ENCODE measurements at places on chromosomes 4 and X. TPM values are rescaled to one million over a fixed set of nuclear protein-coding genes. Genes with fewer than 3 reads are reported as not detected.

The PALLD gene
- not detected for total RNA-seq

The HMGN5 gene
- total RNA-seq: 0.37 TPM

The C1QTNF7 gene
- not detected for total RNA-seq

The ZNF718 gene
- total RNA-seq: 18.0 TPM

The NAA11 gene
- total RNA-seq: not detected

The GCNA gene
- 5.6 TPM for total RNA-seq

The ELOVL6 gene
- 0.22 TPM for total RNA-seq

The PF4V1 gene
- not detected for total RNA-seq

The SLIT2 gene
- total RNA-seq: not detected

The GC gene
- not detected for total RNA-seq

The FAT1 gene
- 0.07 TPM for total RNA-seq

DNA sequence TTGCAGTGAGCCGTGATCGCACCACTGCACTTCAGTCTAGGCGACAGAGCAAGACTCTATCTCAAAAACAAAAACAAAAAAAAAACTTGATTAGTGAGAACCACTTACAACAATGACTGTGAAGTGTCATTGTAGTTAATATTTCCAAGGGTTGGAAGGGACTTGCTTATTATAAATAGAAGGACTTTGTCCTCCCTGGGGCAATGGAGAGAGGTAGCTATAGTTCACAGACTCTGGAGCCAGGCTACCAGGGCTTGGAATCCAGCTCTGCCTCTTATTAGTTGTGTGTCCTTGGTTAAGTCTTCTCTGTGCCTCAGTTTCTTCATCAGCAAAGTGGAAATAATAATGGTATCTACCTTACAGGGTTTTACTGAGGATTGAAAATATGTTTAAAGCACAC, 51.6 kb downstream of the TMEM150C start:
- DNase-seq: no peak
- H3K4me1 ChIP-seq: no peaks in the 10 kb centered on the region
- no peak overlapping the region for H3K27ac ChIP-seq
- H3K4me3 ChIP-seq: no peak overlapping the region
- no peaks in the 10 kb centered on the region for H3K36me3 ChIP-seq

DNA sequence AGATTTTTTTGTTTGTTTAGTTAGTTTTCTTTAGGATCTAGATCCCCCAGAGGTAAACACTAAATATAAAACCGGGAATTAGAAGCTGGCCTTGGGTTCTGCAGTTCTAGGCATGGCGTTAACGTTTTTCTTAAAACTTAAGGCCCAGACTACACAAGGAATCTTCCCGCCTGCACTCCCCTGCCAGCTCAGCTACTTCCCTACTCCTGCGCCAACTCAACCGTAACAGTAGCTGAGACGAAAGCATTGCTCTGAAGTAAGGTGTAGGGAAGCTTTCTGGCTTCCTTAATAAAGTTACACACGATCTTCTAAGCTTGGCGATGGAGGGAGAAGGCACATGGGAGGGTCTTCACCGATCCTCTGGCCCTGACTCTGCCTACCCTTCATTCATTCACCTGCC, 37.1 kb downstream of the CPE start:
- H3K36me3 ChIP-seq: no peaks in the 10 kb centered on the region
- DNase-seq: no peak
- no peak overlapping the region for H3K27ac ChIP-seq
- no peak overlapping the region for H3K4me3 ChIP-seq

DNA sequence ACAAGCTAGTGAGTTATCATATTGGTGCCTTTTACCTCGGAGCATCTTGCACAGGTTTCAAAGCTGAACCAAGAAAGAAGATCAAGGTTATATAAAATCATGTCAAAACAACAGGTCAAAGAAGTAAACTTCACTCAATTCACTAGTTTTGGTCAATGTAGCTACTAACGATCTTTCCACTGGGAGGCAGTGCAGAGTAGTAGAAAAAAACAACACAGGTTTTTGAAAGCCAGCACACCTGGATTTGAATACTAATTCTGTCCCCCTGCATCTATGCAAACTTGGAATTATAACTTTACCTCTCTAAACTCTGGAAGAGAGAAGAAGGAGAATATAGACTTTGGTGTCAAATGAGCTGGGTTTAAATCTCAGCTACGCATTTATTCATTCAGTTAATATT, 266.1 kb downstream of the GRIA3 start:
- no peak for DNase-seq
- no peaks in the 10 kb centered on the region for H3K4me1 ChIP-seq

DNA sequence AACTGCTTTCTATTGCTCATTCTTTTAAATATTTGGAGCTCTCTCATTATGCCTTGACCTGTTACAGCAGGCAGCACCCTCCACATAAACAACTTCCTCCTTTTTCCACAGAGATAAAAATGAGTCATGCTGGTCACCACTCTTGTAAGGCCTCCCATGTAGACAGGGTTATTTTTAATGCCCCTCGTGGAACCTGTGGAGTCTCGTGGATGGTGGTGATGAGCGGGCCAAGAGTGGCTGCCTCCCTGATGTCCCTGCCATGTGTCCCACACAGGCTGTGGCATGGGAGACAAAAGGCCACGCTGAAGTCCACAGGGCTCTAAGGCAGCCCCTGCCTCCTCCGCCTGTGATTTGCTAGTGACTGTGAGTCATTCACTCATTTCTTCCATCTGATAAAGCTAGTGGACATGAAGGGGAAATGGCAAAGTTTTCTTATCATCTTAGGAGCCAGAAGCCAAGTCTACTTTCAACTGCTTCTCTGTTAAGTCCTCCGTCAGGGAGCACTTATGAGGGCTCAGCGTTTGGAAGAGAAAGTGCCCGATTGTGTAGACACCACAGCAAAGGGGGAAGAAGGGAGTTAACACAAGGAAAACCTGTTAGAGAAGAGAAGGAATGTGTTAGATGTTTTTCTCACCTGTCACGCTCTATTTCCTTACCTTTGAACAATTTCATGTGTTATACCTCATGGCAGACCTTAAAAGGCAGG, 121.6 kb upstream of the FAT1 start:
- no peaks in the 10 kb centered on the region for H3K27me3 ChIP-seq
- H3K36me3 ChIP-seq: no peaks in the 10 kb centered on the region
- no peak overlapping the region for H3K27ac ChIP-seq

DNA sequence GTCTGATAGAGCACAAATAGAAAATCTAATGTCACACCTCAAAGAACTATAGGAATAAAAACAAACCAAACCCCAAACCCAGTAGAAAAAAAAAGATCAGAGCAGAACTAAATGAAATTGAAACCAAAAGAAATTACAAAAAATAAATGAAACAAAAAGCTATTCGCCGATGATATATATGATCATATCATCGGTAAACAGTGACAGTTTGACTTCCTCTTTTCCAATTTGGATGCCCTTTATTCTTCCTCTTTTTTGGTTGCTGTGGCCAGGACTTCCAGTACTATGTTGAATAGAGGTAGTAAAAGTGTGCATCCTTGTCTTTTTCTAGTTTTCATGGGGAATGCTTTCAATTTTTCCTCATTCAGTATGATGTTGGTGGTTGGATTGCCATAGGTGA, 215.3 kb upstream of the AR start:
- H3K4me1 ChIP-seq: no peaks in the 10 kb centered on the region
- no peak for DNase-seq
- no peak overlapping the region for H3K4me3 ChIP-seq
- no peaks in the 10 kb centered on the region for H3K27me3 ChIP-seq
- H3K27ac ChIP-seq: no peak overlapping the region

- peaks cover 6% of the 10 kb centered on the region for H3K36me3 ChIP-seq
- no peaks in the 10 kb centered on the region for H3K27me3 ChIP-seq
- peaks cover 10% of the 10 kb centered on the region for H3K4me1 ChIP-seq
Observed at GRCh38 chr4:150822407-150822806, 192.7 kb downstream of the LRBA start.

DNA sequence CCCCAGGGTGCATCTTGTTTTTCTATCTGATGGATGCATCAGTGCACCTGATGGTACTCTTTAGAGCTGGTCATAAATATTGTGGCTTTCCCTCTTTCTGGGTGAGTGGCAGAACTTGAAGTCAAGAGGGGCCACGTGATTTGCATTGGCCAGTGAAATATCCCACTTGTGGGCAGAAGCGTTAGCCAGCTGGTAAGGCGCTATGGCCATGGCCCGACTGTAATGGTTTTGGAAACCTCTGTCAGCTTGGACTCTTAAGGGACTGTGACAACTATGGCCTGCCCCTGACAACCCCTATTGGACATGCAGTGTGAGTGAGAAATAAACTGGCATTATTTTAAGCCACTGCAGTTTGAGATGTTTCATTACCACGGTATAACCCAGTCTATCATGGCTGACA, 72.8 kb downstream of the SEL1L3 start:
- H3K27me3 ChIP-seq: no peaks in the 10 kb centered on the region
- H3K36me3 ChIP-seq: peaks cover 93% of the 10 kb centered on the region
- H3K4me1 ChIP-seq: no peaks in the 10 kb centered on the region
- H3K4me3 ChIP-seq: no peak overlapping the region
- no peak for DNase-seq

DNA sequence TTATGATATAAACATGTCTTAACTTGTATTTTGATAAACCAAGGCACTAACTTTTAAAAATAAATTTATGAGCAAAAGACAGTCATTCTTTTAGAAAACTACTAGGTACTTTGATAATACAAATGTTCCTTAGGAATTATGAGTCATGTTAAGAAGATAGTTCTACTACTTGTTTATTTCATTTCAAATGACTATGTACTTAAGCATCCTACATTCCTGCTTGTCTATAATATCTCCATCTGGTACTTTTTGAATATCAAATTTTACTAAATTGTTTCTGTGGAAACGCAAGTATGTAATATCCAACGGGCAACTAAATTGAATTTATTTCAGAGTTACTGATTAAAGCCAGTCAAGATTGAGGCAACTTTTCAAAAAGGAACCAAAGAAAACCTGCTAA, 61.8 kb downstream of the CAMK2D start:
- H3K4me1 ChIP-seq: peaks cover 14% of the 10 kb centered on the region
- no peak overlapping the region for H3K27ac ChIP-seq
- no peak overlapping the region for H3K4me3 ChIP-seq
- no peaks in the 10 kb centered on the region for H3K27me3 ChIP-seq

DNA sequence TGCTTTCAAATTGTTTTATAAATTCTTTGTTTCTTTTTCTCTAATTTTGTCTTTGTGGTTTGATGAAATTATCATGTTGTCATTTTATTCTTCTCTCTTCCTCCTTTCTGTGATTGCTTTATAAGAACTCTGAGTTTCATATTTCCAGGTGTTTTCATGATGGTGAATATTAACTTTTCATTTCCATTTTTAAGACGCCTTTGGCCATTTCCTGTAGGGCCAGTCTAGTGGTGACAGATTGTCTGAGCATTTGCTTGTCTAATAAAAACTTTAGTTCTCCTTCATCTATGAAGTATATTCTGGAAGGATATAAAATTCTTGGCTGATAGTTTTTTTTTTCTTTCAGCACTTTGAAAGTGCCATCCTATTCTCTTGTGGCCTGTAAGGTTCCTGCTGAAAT, 128.1 kb downstream of the FAM13A start:
- H3K4me3 ChIP-seq: no peak overlapping the region
- H3K4me1 ChIP-seq: no peaks in the 10 kb centered on the region
- no peaks in the 10 kb centered on the region for H3K36me3 ChIP-seq
- no peak for DNase-seq
- H3K27ac ChIP-seq: no peak overlapping the region

- H3K4me3 ChIP-seq: no peak overlapping the region
- H3K36me3 ChIP-seq: no peaks in the 10 kb centered on the region
- no peaks in the 10 kb centered on the region for H3K27me3 ChIP-seq
- H3K4me1 ChIP-seq: peaks cover 9% of the 10 kb centered on the region
- H3K27ac ChIP-seq: no peak overlapping the region
Observed at GRCh38 chr4:184732126-184732525, 1.8 kb downstream of the CENPU start.

DNA sequence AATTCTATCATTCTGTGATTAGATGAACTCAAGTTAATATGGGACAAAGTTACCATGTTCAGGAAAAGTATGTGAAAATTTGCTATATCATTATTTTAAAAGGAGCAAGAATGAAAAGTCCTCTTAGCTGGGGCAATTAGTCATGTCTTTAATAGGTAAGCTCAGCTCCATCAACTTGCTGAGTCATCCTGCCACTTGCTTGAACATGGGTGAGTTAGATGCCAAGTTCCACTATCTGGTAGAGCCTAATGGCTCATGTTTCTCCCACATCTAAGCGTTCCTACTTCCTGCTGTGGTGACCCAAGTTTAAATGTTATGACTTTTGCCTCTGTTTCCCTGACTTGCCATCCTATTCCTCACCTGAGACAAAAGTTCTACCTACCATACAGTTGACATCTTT, 276.8 kb downstream of the ZNF674 start:
- H3K4me1 ChIP-seq: no peaks in the 10 kb centered on the region
- H3K27me3 ChIP-seq: no peaks in the 10 kb centered on the region
- no peak overlapping the region for H3K4me3 ChIP-seq
- no peak for DNase-seq
- no peak overlapping the region for H3K27ac ChIP-seq

GRCh38 chrX:134792077-134792476, 133.8 kb upstream of the PLAC1 start:
- H3K27me3 ChIP-seq: no peaks in the 10 kb centered on the region
- peaks cover 18% of the 10 kb centered on the region for H3K36me3 ChIP-seq
- DNase-seq: no peak
- peaks cover 11% of the 10 kb centered on the region for H3K4me1 ChIP-seq
- no peak overlapping the region for H3K27ac ChIP-seq
- H3K4me3 ChIP-seq: no peak overlapping the region

DNA sequence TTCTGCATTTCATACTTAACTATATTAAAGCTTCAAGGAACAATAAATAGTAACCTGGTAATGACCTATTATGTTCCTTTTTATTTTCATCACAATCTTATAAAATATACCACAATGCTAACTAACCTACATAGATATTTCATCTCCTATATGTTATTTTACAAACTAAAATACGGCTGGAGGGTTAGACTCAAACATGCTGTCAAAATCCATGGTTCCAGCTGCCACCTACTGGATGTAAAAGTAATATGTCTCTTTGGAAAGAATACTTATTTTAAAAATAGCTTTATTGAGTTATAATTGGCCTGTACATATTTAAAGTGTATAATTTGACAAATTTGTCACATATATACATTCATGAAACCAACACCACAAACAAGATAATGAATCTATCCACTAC, 15.0 kb downstream of the RGN start:
- no peaks in the 10 kb centered on the region for H3K36me3 ChIP-seq
- no peak overlapping the region for H3K4me3 ChIP-seq
- H3K4me1 ChIP-seq: no peaks in the 10 kb centered on the region
- H3K27me3 ChIP-seq: no peaks in the 10 kb centered on the region
- DNase-seq: peak; percentile 30

DNA sequence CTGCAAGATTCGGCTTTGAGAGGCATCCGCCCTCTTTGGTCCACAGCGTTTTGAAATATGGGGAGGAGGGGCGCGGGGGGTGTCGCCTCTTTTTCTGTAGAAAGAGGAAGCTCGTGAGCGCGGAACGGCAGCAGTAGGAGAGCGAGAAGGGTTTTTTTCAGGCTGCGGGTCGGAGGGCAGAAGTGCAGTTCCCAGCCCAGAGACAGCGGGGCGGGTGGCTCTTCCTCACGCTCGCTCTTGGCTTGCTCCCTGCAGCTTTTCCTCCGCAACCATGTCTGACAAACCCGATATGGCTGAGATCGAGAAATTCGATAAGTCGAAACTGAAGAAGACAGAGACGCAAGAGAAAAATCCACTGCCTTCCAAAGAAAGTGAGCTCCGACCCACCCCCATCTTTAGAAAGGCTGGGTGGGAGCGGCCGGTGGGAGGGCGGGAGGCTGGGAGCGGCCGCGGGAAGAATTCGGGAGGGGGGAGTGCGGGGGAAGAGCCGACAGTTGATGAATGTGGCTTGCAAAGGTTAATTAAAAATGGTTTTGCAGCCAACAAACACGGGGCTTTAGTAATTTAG, 1.2 kb downstream of the TMSB4X start:
- H3K27me3 ChIP-seq: no peaks in the 10 kb centered on the region
- H3K4me3 ChIP-seq: peak overlapping the region; percentile 86
- peaks cover 49% of the 10 kb centered on the region for H3K4me1 ChIP-seq
